ENCODE measurements at places on chromosomes 16 and 17.
A peak's percentile ranks its signal among the peaks of the same experiment; 100 is the strongest.

GRCh38 chr17:78896834-78897663 lies 6.0 kb downstream of the CEP295NL start:
- no peak for DNase-seq

- peak; percentile 24 for DNase-seq
These were observed 24.1 kb downstream of the CHD9 start for GRCh38 chr16:53078765-53079485.

GRCh38 chr16:78137782-78138616 lies 38.5 kb downstream of the WWOX start:
- DNase-seq: no peak

DNA sequence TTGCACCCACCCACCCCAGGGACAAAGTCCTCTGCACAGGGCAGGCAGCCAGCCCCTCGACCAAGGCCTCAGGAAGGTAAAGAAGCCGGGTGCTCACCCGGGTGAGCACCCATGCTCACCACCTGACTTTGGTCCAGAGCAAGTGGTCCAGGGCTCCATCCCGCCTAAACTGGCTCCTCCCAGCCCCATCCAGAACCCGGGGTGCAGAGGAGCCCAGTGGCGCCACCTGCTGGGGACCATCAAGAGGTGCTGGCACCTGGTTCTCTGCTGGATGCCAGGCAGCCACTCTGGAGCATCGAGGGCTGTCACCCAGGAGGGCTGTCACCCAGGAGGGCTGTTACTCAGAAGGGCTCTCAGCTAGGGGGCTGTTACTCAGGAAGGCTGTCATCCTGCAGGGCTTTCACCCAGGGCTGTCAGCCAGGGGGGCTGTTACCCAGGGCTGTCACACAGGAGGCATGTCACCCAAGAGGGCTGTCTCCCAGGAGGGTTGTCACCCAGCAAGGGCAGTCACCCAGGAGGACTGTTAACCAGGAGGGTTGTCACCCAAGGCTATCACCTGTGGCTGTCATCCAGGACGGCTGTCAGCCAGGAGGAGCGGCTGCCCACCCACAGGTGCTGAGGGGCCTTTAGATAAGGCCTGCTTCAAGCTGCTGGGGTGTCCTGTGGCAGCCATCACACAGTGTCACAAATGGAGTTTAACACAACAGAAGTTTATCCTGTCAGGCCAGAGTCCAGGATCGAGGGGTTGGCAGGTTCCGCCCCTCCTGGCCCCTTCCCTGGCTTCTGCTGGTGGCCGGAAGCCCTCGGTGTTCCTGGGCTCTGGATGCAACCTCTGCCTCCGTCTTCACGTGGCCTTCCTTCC lies 98.5 kb downstream of the TNFRSF13B start:
- peak; percentile 16 for DNase-seq

- peak; percentile 59 for DNase-seq
These were observed 32.5 kb downstream of the PHKB start for GRCh38 chr16:47493381-47494337.

GRCh38 chr17:81380131-81380530 lies 15.1 kb upstream of the BAHCC1 start:
- no peak for DNase-seq

DNA sequence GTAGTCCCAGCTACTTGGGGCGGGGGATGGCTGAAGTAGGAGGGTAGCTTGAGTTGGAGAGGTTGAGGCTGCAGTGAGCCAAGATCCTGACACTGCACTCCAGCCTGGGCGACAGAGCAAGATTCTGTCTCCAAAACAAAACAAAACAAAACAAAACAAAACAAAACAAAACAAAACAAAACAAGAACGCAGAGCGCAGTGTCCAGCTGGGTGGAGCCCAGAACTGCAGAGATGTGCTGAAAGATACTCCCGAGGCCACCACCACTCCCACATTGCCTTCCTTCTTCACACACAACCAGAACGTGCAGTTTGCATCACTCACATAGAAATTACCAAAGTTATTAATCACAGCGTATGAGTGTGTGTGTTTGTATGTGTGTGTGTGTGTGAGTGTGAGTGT lies 222.9 kb upstream of the ASIC2 start:
- DNase-seq: no peak

Measured in OCI-M1 (cell line).